ENCODE measurements at places on chromosomes 16 and 17.

GRCh38 chr17:80063830-80064585, 27.6 kb downstream of the CCDC40 start:
- DNase-seq, result no peak

- peak; percentile 61 for DNase-seq
Measured at GRCh38 chr16:73183611-73184092, 135.7 kb upstream of the ZFHX3 start.

- DNase-seq, result no peak
Measured at GRCh38 chr17:47996201-47996600, 25.3 kb downstream of the CDK5RAP3 start.

DNA sequence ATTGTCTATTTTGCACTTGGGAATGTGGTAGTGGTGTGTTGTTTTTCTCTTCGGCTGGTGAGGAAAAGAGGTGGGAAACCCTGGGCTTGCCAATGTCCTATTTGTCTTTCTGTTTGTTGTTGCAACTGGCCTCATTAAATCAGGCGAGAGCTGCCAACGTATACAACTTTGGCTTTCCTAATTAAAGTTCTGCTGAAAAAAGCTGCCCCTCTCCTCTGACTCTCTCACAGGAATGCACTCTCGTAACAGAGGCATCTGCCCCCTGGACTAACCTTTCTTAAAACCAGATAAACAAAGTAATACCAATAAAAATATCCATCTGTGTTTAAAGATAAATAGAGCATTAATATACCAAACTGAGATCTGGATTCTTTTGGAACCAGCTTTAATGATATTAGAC, 7.8 kb downstream of the CDRT15 start:
- peak; percentile 7 for DNase-seq

GRCh38 chr17:68600067-68600930, 868 bp downstream of the FAM20A start:
- peak; percentile 51 for DNase-seq

- DNase-seq, result no peak
Measured at GRCh38 chr17:33196883-33197282, 96.2 kb downstream of the ASIC2 start.

DNA sequence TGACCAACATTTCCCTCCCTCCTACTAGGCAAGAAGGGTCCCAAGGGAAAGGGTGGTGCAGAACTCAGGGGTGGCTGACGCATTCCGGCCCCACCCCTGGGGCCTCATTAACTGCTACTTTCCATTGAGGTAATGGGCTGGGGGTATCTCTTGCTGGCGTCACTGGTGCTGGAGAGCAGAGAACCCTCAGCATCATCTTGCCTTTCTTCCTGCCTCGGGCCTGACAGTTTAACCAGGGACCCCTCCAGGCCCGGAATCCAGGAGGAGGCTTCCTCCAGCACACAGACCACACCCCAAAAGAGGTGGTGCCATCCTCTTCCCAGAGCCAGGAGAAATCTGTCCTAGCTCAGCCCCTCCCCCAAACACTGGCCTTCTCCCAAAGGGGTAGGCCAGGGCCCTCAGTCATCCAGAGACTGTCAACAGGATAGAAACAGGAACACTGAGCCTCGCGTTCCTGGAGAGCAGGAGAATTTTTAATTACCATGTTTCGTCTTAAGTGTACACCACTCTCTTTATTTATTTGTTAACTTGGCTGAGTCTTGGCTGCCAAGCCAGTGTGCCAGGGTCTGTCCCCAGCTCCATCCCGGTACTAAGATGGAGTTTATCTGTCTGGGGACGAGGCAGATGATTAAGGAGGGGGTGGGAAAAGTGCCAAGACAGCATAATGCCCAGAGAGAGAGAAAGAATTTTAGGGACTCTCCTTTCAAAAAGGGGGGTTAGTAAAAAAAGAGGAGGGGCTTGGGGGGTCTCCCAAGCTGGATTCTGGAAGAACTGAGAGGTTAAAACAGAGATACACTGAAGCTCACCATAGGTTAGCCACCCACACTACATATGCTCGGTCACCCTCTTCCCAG, 5.1 kb downstream of the ETV4 start:
- DNase-seq, result peak; percentile 63

GRCh38 chr17:78879635-78880186, 23.3 kb downstream of the CEP295NL start:
- DNase-seq, result peak; percentile 86

- no peak for DNase-seq
Measured at GRCh38 chr16:75382611-75383010, 50.7 kb downstream of the CFDP1 start.

GRCh38 chr17:42754782-42755181, 6.2 kb upstream of the RAMP2 start:
- no peak for DNase-seq

DNA sequence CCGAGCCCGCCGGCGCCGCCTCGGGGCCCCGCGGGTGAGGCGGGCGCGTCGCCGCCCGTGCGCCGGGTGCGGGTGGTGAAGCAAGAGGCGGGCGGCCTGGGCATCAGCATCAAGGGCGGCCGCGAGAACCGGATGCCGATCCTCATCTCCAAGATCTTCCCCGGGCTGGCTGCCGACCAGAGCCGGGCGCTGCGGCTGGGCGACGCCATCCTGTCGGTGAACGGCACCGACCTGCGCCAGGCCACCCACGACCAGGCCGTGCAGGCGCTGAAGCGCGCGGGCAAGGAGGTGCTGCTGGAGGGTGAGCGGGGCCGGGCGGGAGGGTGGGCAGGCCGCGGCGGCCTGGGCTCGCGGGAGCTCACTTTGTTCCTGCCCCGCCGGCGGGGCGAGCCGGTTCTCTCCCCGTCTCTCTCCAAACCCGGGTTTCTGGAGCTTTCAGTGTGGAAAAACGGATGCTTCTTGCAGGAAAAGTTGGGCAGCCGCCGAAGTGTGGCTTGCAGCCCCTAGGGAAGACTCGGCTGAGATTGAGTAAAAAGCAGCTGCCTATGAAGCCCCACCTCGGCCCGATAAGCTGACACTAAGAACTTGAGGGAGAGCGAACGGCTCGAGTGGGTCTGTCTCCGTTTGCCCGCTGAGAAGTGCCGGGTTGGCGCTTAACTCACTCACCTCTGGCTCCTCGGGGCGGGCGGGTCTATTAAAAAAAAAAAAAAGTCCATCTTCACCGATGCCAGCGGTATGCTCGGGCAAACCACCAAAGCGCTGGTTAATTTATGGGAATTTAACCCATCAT, 677 bp downstream of the SNTB2 start:
- peak; percentile 56 for DNase-seq

GRCh38 chr17:83012868-83013778, 66.3 kb upstream of the METRNL start:
- DNase-seq, result peak; percentile 92

DNA sequence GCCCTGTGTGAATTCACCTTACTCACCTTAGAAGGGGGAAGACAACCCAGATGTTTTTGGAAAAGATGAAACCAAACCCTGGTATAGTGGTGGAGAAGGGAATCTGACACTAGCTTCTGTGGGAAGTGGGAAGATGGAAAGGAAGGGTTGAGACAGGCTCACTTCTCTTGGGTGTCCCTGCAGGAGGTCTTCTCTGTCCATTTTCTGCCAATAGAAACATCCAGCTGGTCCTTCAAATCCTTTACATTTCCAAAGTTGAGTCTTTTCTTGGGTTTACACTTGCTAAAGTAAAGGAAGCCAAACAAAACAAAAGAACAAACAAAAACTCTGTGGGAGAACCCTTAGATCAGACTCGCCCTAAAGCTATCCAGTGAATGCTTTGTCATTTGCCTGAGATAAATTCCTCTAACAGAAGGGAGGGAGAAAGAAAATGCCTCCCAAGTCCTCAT, 10.2 kb downstream of the HOXB1 start:
- no peak for DNase-seq

DNA sequence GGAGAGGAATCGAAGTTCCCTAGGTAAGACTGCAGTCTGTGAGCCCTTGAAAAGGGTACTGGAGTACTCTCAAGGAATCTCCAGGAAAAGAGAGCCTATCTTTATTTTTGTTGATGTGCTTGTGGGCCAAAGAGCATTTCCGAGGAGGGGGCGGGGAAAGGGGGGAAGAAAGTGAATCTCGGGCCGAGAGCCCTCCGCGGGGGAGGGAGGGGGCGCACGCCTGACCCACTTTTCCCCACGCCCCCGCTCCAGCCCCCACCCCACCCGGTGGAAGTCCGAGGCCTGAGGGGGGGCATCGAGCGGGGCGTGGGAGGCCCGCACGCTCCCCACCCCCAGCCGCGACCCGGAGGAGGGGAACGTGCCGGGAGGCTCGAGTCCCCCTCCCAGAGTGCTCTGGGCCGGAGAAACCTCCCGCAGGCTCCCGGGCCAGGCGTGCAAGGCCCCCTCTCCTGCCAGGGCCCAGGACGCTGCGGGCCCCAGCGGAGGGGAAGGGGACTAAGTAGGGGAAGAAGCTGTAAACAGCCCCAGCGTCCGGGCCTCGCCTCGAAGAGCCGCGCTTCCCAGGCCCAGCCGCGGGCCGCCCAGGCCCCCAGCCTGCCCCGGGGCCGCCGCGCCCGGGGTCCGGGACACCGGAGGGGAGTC, 444 bp downstream of the HELZ start:
- peak; percentile 19 for DNase-seq

DNA sequence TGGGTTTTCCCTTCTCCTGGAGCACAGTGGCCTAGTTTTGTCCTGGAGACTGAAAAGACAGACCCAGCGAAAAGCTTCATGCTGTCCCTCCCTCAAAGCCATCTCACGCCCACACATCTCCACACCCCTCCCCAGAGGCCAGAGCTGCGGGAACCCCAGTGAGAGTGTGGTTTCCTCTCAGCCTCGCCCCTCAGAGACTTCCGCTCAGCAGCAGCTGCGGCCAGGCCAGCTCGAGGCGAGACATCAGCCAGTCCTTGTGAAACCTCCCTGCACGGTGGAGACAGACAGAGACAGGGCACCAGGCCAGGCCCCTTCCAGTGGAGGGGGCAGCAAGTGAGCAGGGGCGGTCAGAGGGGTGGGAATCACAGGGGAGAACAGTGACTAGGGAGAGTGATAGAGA, 77.0 kb upstream of the TNRC6C start:
- DNase-seq, result peak; percentile 94

GRCh38 chr17:81926451-81927151, 934 bp downstream of the MAFG start:
- peak; percentile 71 for DNase-seq

- no peak for DNase-seq
Measured at GRCh38 chr16:12461201-12461600, 342.5 kb downstream of the CPPED1 start.

DNA sequence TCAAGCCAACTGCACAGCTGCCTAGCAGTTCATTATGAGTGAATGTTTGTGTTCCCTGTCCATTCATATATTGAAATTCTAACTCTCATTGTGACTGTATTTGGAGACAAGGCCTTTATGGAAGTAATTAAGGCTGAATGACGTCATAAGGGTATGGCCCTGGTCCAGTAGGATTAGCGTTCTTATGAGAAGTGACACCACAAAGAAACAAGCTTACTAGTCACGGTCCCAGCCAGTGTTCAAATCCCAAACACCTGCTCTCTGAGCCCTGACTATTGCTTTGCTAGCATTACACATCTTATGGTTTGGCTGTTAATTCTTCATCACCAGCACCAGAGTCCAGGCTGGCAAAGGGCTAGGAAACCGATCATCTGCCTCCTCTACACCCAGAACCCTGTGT, 2.2 kb downstream of the ZNF668 start:
- peak; percentile 47 for DNase-seq

- peak; percentile 42 for DNase-seq
Measured at GRCh38 chr17:850851-851763, 69.0 kb downstream of the MRM3 start.

GRCh38 chr16:8611886-8612600, 9.5 kb upstream of the METTL22 start:
- no peak for DNase-seq

DNA sequence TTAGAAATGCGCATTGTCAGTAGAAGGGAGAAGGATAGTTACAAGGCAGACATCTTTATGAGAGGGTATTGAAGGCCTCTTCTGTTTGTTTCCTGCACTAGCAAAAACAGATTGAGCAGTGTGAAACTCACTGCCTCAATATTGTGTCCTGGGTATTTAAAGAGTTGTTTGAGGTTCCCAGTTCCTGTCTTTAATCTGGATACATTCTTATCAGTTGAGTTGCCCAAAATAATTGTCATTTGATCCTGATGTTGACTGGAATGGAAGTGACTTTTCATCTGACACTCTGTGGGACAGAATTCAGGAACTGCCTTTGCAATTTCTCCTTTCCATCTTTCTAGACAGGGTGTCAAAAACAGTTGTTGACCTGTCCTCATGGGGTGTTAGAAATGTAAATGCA, 1.7 kb downstream of the ATP6V0A1 start:
- DNase-seq, result no peak

GRCh38 chr17:80945736-80946135, 45.9 kb upstream of the CHMP6 start:
- no peak for DNase-seq

GRCh38 chr17:50737118-50737698, 17.8 kb downstream of the LUC7L3 start:
- no peak for DNase-seq

DNA sequence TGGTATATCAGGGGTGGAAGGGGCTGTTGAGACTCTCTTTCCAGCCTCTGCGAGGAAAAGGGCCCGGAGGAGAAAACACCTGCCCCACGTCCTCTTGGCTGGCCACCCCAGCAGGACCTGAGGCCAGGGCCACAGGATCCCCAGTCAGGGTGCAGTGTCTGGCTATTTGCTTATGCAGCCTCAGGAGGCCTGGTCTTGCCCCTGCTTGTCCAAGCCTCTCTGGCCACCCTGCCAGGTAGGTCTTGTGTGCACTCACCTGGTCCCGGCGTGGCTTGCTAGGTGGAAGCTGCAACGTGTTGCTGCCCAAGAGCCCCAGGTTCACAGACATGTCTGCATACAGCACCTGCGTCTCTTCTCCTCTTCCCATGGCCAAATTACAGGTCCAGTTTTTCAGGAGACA, 549 bp downstream of the TMEM238L start:
- no peak for DNase-seq

DNA sequence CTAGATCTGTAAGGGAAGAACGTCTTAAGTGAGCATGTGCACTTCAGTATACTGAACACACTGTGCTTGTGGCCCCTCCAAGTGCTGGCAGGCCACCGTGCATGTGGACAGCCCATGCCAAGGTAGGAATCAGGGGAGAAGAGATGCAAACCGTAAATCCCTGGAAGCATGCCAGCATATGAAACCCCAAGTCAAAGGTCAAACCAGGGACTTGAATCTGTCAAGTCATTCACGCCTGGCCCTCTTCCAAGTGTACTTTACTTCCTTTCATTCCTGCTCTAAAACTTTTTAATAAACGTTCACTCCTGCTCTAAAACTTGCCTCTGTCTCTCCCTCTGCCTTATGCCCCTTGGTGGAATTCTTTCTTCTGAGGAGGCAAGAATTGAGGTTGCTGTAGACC, 2.8 kb upstream of the ATXN2L start:
- DNase-seq, result no peak

- no peak for DNase-seq
Measured at GRCh38 chr16:79188739-79189122, 411.8 kb downstream of the MAF start.

GRCh38 chr17:74199306-74200092, 4.0 kb upstream of the RPL38 start:
- peak; percentile 54 for DNase-seq

Measured in lung (tissue), 17 donors.